8988T (cell line): ENCODE measurements at places on chromosomes 3 and 15.

DNA sequence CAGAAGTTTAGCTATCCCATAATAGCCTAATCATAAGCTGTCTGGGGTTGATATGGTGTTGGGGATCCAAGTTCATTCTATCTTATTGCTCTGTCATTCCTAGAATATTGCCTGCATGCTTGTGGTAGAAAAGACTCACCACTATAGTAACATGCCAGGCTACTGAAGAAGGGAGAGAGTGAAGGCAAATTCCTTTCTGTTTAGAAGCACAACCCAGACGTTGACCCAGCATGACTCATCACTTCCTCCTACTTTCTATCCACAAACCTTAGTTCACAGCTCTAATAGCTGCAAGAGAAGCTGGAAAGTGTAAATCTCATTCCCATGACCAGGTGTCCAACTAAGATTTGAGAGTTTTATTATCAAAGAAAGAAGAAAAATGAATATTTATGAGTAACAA lies 57.8 kb upstream of the NMD3 start:
- DNase-seq, result no peak

GRCh38 chr3:148494451-148494850 lies 203.3 kb upstream of the AGTR1 start:
- DNase-seq, result no peak

DNA sequence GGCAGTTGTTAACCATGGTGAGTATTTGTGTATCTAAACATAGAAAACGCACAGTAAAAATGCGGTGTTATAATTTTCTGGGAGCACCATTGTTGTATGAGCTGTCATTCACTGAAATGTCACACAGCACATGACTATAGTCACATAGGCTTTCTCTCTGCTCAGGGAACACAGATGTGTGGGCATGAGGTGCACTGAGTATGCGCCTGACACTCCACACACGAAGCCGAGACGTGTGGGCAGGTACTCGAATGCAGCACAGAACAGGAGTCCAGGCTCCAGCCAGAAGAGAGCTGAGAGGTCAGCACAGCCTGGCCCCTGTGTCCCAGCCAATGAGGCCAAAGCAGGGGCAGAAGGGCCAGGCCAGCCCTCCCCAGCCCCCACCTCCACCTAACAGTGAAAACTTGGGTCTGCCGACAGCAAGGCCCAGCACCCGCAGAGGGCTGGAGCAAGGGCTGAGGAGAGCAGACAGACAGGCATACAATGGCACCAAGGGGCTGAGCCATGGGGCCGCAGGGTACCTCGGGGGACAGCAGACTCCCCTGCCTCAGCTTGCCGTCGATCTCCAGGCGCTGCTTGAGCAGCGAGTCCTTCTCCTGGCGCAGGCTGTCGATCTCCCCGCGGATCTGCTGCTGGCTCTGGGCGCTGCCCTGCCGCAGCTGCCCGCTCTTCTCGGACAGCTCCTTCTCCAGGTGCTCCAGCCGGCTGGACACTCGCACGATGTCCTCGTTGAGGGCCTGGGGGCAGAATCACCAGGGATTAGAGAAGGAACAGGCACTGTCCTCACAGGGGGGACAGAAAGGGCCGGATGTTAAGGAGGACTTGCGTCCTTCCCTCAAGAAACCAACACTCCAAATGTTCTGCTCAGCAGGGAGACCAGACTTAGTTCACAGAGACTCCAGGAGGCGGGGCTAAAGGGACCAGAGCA lies 24.0 kb downstream of the KIF7 start:
- DNase-seq, result no peak

DNA sequence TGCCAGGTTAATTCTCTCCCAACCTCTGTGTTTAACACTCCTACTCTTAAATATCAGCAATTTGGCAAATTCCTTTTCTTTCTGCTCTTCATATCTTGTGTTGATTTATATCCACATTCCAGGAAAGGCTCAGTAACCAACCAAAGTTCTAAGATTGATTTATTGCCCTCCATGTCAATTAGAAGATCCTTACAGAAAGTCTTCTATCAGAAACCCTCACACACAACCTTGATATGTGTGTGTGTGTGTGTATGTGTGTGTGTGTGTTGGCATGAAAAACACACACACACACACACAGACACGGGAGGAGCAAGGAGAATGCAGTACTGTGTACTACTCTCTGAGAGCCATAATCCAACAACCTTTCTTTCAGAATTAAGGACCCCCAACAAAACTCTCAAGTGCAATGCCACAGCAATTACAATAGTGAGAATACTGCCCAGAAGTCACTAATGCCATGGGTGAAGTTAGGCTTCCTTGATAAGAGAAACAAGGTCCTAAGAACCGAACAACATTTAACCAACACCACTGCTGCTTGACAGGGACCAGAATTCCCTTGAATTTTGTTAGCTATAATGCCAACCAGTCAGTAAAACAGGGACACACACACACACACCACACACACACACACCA lies 1.1 kb downstream of the LSAMP start:
- DNase-seq, result no peak

- DNase-seq, result no peak
These were observed 40.7 kb downstream of the DUT start for GRCh38 chr15:48371961-48372360.

- DNase-seq, result no peak
These were observed 27.1 kb upstream of the GPR156 start for GRCh38 chr3:120311863-120312794.

GRCh38 chr3:141465221-141465620 lies 21.6 kb upstream of the RASA2 start:
- no peak for DNase-seq
